ENCODE measurements at places on chromosomes 5 and 9.
A peak's percentile ranks its signal among the peaks of the same experiment; 100 is the strongest.

DNA sequence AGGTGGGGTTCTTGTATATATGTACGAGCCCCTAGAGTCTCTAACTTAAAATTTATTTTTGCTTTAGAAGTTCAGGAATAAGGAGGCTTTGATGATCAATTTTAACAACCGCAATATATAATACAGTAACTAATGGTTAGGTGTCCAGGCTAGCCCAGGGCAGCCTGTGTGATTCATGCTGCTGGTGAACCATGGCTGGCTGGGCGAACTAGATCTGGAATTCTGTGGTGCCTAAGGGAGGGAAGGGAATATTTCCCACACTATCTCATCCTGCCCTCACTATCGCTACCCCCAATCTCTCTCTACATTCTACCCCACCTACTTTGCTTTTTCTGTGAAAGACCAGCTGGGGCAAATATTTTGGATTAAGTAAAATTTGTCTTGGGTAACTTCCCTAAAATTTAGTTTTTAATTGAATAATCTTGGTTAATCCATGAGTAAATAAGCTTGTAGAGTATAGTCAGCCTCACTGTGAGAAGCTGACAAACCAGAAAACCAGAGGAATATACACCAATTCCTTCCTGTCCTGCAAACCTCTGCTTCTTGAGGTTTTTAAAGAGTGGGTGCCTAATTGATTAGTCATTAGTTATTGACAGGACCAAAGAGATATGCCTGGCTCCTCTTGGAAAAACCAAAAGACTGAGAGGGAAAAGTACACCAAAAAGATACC, 115.1 kb upstream of the CCDC152 start:
- no peak for ATAC-seq

DNA sequence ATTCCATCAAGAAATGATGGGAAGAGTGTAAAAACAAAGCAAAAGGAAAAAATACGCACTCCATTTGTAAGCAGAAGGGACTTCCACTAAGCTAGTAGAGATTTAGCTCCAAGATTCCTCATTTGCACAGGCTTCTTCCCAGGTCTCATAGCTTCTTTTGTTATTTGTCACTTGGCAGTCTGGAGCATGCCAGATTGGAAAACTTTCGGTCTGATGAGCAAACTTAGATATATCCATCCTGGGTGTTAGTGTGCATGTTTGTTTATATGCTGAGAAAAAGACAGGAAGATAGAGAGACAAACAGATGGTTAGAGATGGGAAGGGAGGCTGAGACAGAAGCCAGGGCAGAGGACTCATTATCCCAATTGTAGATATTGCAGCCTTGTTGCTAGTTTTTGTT, 1644.5 kb upstream of the NUDT12 start:
- ATAC-seq: no peak

DNA sequence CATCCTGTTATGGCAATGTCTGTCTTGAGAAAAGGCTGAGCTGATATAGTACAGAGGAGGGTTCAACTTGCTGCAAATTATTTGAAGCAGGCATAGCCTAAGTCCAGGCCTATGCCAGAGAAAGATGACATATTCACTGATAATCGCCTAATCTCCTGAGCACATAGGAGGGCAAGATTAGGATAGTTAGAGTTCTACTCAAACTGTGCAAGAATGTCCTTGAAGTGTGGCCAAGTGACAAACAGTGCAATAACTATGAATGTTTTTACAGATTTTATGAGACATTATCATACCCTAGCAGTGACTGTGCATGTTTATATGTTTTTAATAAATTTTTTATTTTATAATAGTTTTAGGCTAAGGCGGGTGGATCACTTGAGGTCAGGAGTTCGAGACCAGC, 96.2 kb downstream of the TSSK1B start:
- peak; percentile 66 for ATAC-seq

DNA sequence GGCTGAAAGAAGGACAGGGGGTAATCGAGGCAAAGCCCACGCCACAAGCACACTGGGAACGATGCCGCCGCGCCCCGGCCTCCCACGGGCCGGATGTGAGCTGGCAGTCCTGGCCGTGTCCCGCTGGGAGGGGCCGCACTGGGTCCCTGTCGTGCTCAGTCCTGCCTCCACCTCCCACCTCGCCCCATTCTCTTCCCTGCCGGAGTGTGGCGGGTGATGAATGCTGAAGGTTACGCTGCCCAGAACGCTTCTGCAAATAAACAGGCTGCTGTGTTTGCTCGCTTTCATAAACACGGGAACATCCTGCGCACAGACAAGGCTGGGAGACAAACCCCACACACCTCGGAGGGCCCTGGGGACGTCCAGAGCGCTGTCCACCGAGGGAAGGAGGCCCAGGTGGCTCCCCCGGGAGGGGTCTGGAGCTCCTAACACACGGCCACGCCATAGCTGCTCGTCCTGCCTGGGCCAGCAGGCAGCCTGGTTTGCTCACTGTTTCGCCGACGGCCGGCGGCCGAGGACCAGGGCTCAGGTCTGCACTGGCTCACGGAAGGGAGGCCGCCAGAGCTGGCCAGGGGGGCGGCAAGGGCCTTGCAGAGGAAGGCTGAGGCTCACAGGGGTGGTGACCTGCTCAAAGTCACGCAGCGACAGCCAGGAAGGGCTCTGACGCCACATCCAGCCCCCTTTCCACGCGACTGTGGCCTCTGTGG, 2.3 kb downstream of the DNLZ start:
- ATAC-seq: no peak

DNA sequence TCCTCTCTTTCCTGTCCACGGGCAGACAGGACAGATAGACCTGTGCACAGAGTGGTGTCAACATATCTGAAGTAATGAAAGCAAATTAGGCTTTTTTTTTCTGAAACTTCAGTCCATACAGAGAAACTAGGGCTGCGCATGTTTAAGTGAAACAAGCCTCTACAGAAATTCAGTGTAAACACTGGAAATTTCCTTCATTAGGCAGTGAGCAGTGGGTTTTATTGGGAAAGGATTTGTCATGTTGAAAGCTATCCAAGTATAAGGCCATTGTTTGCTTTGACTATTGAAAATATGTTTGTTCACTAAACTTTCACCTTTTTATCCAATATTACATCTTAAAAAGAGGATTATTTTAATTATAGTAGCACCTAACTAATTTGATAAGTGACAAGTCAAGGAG, 161.2 kb downstream of the AOPEP start:
- no peak for ATAC-seq

DNA sequence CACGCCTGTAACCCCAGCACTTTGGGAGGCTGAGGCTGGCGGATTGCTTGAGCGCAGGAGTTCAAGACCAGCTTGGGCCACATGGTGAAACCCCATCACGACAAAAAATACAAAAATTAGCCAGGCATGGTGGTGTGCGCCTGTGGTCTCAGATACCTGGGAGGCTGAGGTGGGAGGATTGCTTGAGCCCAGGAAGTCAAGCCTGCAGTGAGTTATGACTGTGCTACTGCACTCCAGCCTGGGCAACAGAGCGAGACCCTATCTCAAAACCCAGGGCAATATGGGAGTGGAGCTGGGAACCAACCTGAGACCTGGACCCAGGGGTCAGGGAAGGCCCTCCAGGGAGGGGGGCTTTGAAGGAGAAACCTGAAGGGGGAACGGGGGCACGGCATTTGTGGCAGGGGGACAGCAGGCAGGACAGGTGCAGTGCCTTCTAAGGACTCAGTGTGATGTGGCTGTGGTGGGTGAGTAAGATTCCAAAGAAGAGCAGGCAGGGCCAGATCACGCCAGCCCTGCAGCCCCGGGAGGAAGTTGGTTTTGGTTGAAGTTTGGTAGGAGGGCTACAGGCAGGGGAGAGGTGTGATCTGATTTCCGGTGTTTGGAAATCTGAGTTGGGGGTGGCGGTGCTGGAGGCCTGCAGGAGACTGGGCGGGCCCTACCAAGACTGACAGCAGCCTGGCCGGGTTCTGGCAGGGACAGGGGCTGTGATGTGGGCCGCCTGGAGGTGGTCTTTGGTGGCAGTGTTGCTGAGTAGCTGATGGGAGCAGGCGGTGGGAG, 46.2 kb downstream of the NTNG2 start:
- ATAC-seq: no peak

DNA sequence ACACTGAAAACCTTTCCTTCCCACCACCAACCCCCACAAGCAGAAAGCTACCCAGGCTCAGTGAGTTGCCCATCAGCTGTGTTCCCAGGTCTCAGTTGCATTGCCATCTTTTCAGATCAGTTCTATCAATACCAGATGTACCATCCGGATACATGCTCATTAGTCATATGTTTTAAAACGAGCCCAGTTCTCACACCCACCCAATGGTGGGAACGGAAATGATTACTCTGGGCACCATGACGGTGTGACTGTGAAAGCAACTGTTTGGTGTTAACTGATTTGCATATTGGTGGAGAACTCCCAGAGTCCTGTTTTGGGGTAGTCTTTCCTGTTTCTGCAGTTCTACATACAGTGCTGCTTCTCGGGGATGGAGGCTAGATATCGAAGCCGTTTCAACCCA, 212.3 kb downstream of the TRIM36 start:
- no peak for ATAC-seq

DNA sequence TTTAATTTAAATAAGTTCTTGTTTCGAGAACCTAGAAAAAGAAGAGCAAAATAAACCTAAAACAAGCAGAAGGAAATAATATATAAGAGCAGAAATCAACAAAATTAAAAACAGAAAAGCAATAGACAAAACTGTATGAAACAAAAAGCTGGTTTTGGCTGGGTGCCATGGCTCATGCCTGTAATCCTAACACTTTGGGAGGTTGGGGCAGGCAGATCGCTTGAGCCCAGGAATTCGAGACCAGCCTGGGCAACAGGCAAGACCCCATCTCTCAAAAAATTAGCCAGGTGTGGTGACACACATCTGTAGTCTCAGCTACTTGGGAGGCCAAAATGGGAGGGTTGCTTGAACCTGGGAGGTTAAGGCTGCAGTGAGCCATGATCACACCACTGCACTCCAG, 59.2 kb upstream of the OTP start:
- ATAC-seq: no peak

- no peak for ATAC-seq
Measured at GRCh38 chr9:117917873-117918272, 213.7 kb downstream of the TLR4 start.

- ATAC-seq: no peak
Measured at GRCh38 chr5:14219800-14220512, 76.8 kb downstream of the TRIO start.

DNA sequence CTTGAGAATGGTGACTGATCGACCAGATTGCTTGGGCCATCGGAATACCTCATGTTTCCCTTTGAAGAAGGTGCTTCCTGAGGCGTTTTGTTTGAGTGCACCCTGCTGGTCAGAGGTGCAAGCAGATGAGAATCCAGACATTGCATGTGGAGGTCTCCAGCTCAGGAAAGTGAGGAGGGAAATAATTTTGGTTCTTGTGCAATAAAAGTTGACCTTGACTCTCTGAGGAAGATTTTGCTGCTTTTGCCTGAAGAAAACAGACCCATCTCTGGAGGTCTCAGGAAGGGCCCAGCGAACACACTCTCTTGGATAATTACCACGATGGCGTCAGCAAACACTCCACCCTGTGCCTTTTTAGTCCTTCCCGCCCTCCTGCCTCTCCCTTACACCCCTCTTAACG, 69.7 kb downstream of the GRAMD2B start:
- ATAC-seq: no peak

DNA sequence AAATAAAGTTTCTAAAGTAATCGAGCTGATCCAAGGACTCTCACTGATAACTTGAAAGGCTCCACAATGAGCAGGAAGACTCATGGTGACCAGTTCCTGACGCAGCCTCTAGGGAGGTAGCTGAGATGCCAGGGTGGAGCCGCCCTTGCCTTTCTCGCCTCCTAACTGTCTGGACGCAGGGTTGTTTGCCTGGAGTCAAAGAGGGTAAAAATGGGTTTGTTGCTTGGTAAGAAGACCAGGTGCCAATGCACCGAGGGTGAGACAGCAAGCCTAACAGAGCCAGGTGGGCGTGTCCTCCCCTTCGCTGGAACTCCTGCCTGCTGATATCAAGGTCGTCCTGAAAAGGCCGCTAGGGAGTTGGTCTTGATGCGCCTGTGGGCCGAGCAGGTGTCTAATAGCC, 48.6 kb upstream of the FCN1 start:
- no peak for ATAC-seq

DNA sequence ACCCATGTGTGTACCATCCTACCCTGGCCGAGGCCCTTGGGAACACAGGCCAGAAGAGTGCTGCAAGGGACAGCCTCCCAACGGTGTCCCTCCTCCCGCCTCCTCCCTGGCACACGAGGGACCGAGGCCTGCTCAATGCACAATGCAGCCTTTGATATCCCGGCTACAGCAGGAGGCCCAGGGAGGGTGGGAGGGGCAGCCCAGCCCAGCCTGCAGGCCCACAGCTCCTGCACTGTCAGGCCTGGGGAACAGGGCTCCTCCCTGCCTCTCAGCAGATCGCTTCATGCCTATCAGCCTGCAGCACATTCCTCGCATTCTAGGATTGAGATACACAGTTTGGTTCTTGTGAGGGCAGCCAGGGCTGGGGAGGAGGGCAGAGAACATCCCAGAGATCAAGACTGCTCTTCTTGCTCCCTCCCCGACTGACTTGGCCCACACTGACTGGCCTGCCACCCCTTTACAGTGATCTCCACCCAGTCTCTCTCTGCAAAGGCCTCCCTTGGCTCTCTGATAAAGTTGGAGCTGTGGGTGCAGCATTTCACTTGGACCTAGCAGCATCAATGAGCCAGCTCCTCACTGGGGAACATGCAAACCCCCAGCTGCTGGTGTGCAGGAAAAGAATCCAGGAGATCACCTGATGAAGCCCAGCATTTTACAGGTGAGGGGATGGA, at the start of gene SH3TC2:
SH3TC2 (minus strand) TSS at position 46 of the 671 bp plus-strand sequence; CDS start at position 6, 40 bp downstream.
- peak; percentile 54 for ATAC-seq

- ATAC-seq: no peak
Measured at GRCh38 chr9:134965411-134965810, 47.7 kb upstream of the FCN1 start.

- no peak for ATAC-seq
Measured at GRCh38 chr5:74072646-74073045, 446.6 kb downstream of the ARHGEF28 start.

DNA sequence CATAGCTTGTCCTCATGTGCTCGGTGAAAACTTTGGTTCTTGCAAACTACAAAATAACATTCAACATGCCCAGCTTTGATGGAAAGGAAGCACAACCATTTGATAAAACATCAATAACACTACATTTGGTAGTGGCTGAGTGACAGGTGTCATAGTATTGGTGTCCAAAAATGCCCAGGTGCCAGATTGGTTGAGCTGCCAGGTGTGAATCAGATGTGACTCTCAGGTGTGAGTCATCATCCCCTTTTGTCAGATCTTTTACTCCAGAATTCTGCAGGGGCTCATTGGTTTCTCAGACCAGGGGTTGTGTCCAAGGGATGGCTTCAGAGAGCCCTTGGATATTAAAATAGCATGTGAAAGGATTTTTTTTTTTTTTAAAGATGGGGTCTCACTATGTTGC, 22.5 kb upstream of the POMT1 start:
- no peak for ATAC-seq

DNA sequence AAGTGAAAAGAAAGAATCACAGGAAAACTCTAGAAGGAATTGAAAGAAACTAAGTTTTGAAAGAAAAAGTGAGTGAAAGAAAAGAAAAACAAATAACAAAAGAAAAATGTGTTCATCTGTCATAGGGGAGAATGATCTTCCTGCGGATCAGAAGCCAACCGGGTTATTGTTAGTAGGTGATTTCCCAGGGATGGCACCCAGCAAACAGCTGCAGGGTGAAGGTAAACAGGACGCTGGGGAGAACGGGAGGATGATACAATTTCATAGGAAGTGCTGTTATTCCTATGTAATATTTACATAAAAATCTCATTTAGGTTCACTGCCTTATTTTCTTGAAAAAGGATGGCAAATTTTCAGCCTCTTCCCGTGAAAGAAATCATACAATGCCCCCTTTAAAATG, 72.4 kb upstream of the LHFPL2 start:
- ATAC-seq: no peak

- ATAC-seq: no peak
Measured at GRCh38 chr5:41122459-41122858, 51.3 kb upstream of the MROH2B start.

- no peak for ATAC-seq
Measured at GRCh38 chr5:76622076-76622475, 1.1 kb downstream of the F2RL2 start.

Data from gastroesophageal sphincter (tissue), 4 donors.